ENCODE measurements at places on chromosomes 2 and 18.

GRCh38 chr2:207938886-207939285, 86.4 kb downstream of the PLEKHM3 start:
- no peak for DNase-seq

GRCh38 chr2:218501665-218502064, 66.5 kb downstream of the USP37 start:
- peak; percentile 78 for DNase-seq

DNA sequence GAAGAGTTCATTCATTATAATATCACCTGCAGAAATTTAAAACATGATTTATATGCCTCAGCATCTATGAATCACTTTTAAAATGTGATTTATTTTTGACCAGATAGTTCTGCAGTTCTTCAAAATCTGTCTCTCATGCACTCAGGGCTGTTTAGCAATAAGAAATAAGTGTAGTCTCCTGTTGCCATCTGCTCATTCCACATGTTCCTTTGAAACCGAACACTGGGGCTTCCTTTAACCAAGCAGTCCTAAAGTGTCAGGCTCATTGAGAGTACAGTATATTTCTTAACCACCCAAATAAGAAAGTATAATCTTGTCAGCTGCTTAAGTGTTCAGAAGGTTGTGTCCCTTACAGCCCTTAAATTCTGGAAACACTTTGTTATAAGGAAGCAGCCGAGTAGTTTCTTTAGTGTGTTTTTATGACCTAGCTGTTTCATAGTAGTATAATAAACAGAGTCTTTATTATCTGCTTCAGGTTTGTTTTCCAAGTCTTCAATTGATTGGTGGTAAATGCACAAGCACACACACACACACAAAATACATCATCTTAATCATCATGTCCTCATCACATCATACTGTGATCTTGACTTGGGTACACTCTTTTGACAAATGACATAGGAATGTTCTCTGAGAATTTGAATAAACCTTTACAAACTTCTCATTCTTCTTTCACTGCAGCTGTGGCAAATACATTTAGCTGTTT, 10.4 kb downstream of the WDR7 start:
- peak; percentile 39 for DNase-seq

- no peak for DNase-seq
These were observed 376.0 kb upstream of the KLHL29 start for GRCh38 chr2:23008951-23009350.

- no peak for DNase-seq
These were observed 8.8 kb downstream of the IWS1 start for GRCh38 chr2:127517465-127517864.

GRCh38 chr2:209368914-209369313, 54.9 kb upstream of the MAP2 start:
- peak; percentile 88 for DNase-seq

GRCh38 chr2:148674063-148675020, 29.8 kb downstream of the EPC2 start:
- peak; percentile 28 for DNase-seq

GRCh38 chr2:148540022-148540421, 104.5 kb upstream of the EPC2 start:
- DNase-seq = no peak

DNA sequence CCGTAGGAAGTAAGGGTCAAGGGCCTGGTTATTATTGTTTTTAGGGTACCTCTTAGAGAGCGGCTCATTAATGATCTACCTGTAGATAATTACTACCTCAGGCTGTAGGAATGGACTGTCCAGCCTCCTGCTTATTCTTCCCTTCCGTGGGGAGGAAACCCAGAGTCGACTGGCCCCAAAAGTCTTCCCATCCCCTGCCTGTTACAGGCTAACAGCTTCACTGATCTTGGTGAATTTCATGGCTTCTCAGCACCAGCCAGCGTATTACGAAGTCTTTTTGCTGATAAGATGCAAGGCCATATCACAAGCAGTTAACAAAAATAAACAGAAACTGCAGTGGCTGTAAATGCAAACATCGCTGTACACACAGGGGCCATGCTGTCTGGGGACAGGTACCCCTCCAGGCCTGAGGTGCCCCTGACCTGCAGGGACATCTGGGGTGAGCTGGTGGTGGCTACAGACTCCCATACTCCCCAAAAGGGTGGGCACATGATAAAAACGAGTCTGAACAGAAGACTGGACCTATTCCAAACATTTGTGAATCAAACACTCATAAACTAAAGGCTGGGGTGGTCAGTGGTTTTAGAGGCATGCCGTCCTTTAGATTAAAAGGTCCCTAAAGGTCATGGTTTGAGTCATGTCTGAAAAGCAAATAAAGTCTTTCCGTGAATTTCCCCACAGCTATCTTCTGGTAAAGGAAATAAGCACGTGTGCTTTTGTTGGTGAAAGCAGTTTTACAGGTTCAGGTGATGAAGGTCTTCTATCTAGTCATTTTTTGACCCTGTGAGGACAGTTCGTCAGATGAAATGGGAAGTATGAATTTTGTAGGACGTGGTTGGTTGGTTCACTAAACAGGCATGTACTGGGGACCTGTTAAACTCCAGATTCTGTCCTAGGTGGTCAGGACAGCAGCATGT, 36.7 kb downstream of the TTC39C start:
- peak; percentile 49 for DNase-seq

DNA sequence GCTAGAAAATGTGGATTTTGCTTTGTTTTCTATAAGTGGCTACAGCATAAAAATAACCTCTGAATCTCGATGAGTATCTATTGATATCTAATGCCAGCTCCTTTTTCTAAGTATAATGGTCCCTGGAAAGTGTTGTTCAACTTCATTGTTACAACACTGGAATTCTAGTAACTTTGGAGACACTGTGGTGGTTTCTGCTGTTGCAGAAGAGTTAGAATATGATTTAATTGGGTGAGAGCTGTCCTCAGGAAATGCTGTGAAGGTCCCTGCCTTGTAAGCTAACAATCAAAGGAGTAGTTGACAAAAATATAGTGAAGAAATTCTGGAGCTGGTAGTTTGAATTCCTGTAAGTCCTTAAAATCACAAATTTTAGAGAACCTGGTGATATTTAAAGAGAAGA, 62.1 kb downstream of the C18orf63 start:
- no peak for DNase-seq

DNA sequence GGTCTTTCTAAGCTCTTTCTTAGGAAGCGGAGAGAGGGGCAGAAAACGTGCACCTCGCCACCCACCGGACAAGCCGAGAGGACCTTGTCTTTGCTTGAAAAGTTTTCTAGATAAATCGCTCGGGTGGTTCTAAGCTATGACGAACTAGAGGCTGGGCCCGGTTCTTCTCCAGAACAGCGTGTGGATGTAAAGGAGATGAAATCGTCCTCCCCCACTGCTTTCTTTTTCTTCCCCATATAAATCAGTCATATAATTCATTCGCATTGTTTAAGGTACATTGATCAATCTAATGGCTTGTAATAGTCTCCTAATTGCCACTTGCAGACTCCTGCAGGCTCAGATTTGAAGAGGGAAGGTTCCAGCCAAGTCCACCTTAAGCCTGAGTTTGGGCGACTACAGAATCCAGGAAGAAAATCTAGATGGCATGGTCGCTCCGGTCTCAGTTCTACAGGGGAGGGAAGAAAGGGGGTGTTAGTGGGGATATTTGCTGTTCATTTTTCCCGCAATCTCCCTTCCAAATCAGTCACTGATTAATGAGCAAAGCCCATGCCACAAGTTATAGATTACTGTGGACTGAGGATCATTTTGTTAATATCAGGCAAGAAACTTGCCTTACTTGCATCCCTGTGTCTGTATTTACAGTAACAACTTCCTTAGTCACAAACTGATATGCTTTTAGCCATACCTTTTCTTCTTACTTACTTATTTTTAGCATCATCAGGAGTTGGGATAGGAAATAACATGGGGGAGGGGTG, 5.6 kb upstream of the SP9 start:
- no peak for DNase-seq

GRCh38 chr2:32783469-32783868, 155.6 kb downstream of the TTC27 start:
- no peak for DNase-seq

DNA sequence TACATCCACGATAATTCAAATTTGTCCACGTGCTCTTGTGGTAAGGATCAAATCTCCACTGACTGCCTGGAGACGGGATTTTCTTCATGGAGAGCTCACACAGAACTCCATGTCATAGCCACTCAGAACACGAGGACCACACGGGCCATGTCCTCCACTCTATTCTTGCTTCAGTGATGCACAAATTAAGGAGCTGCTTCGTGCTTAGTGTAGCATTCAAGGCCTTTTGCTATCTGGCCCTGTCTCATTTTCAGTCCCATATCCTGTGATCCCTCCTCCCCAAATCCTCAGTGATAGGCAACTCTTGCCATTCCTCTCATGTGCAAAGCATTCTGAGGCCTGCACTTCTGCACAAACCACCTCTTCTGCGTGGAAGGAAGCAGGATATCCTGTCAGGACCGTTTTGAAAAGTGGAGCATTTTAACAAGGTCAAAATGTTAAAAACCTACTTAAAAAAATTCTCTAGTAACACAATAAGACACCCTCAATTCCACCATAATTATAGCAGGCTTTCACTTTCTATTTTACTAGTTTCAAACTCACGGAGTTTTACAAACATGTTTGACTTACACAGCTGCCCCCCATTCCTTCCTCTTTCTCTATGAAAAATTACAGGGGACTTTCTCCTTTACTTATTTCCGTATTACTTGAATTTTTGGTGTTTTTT, 35.2 kb downstream of the ST3GAL5 start:
- no peak for DNase-seq

GRCh38 chr18:3873698-3874097, 423.7 kb downstream of the TGIF1 start:
- DNase-seq = no peak

- peak; percentile 25 for DNase-seq
These were observed 29.2 kb downstream of the KCNG3 start for GRCh38 chr2:42464631-42465030.

- peak; percentile 27 for DNase-seq
These were observed 110.9 kb downstream of the PTRHD1 start for GRCh38 chr2:24682304-24682703.

GRCh38 chr2:21814588-21815149, 690.9 kb downstream of the TDRD15 start:
- DNase-seq = no peak

DNA sequence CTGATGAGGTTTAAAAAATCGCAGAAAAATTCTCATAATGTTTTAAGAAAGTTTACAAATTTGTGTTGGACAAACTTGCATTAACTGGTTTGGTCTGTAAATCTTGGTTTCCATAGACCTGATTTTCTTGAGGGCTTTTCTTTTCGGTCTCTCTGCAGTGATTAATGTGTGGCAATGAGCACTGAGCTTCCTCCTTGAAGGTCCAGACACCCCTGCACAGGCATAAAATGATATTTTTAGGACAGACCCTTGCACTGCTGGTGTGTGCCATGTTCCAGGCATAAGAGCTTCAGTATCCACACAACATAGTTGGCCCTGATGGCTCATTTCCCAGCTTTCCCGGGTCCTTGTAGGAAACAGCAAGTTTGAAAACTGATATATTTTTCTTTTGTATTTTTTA, 33.7 kb downstream of the MRPL33 start:
- DNase-seq = no peak

DNA sequence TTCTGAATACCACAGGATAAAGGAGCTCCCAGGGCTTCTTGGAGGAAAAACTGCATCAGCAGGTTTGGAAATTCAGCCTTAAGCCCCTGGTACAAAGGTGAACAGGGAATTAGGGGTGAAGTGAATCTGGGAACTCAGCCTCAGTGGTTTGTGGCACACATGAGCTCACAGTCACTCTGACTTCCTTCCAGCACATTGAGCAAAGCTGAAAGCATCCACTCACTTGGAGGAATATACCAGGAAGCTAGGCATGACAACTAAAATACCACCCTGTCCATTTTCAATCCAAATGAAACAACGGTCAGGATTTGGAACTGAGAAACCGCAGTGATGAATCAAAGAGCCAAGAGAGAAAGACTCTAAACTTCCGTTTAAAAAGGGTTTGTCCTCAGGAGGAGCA, 216.1 kb downstream of the ICOS start:
- no peak for DNase-seq

DNA sequence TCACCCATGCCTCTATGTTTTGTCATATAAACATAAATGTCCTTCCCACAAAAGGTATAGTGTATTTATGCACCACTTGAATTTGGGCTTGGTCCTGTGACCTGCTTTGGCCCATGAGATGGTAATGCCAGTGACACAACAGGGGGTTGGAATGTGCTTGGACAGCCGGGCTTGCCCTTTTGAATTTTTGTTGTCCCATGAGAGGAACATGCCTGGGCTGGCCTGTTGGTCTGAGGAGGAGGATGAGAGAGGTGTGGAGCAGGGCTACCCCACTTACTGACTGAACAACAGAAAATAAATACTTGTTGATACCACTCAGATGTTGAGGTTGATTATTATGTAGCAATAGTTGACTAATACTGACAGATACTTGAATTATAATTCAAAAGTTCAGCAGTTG, 63.2 kb upstream of the TCF4 start:
- DNase-seq = no peak

DNA sequence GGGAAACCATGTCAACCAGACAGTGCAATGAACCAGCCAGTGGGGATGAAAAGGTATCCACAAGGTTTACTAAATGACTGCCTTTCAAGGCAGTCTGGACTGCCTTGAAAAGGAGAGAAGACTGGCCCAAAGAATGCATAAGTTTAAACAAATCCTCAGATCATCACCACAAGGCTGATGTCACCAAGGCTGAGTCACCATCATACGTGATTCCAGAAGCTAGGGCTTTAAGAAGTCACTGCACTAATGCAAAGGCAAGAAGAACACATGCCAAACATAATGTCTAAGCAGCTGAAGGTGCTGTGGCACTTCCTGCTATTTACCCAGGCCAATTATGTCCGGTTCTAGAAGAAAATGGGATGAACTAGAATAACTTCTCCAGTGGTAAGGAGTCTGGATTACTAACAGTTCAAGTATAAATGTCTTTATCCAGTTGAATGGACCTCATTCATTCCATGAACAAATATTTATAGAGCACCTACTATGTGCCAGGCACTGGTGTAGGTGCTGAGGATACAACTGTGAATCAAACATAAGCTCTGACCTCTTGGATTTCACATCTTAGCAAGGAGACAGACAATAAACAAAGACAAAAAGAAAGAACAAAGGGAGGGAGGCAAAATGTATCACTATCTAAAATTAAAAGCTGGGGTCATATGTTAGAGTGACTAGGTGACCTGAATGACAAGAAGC, 37.6 kb upstream of the ONECUT2 start:
- peak; percentile 1 for DNase-seq

GRCh38 chr2:181124497-181124896, 144.1 kb downstream of the UBE2E3 start:
- peak; percentile 95 for DNase-seq

GRCh38 chr2:239171643-239172042, 229.2 kb downstream of the HDAC4 start:
- DNase-seq = no peak

DNA sequence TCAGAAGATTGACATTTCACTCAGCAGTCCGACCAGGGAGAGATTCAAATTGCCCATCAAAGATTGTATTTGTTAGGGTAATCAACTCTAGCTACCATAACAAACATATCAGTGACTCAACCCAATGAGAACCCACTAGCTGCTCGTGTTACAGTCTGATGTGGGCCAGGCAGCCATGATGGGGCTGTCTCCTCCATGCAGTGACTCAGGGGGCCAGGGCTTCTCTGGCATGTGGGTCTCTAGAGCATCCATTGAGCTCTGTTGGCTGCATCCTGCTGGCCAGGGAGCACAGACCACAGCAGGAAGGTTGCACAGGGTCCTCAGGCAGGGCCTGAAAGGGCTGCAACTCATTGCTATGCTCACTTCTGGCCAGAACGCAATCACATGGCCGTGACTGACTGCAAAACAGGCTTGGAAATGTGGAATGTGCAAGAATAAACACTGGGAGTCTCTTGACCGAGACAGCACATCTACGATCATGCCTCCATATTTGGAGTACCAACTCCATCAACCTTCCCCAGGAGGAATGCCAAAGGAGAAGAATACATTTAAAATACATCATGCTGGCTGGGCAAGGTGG, 216.8 kb downstream of the EIPR1 start:
- DNase-seq = no peak

Measured in choroid plexus epithelial cell (primary cell).